Stimulated activated CD8-positive, alpha-beta memory T cell treated with anti-CD3 and anti-CD28 coated beads, Interleukin-7, amount 100 ng/mL, for 4 hours (primary cell): ENCODE measurements at places on chromosomes 6 and 20.
A peak's percentile ranks its signal among the peaks of the same experiment; 100 is the strongest.

DNA sequence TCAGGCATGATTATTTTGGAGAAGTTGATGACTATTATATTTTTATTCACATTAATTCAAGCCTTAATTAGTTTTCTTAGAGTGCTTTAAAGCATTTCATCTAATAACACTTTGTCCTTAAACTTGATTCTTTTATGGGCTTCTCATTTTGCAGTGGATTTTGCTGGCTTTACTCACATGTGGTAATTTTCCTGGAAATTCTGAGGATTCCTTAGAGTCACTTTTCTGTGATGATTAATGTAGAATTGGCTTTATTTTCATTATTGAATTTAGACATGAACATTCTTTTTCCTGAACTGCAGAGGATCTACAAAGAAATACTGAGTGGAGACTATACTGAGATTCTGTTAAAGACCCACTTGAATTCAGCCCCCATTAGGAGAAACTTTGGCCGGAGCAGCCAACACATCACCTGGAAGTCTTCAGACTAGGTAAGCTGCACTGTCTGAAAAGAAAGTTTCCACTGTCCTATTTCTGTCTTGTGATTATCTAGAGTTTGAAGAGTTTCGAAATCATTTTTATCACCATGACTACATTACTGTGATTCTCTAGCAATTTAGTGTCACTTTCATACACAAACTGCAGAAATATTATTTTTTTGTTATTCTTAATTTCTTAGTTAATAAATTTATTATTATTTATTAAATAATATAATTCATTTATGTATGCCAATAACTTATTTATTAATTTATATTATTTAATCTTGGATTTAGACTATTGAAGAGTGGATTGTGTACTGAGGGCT, 1.9 kb downstream of the RFPL4B start:
- DNase-seq = no peak

DNA sequence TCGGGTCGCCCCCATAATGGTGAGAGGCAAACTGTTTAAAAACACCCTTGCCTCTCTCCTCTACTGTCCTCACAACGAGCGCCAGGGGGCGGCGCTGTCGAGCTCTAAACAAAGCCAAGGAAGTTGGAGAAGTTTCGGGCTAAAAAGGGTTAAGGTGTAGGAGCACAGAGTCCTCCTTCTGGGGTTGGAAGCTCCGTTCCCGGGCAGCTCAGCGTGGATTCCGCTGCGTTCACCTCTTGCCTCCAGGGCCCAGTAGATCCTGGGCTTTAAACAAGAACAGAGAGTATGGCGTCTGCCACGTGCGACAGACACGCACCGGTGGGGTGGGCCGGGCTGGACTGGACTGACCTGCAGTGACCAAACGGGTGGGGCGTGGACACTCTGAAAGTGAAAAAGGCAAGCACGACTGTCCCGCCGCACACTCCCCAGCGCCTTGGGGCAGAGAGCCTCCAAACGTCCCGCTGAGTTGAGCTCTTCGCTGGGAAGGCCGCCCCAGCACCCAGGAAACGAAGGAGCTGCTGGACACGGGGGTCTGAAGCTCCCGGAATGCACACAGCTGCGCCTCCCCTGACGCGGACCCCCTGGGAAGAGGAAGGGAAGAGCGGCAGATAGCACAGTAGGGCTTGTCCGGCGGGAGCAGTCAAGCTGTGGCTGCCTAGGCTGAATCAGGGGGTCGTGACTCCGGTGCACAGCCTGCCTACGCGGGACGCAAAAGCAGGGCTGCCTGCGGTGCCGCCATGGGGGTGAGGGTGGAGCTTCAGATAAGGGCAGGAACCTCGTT, 1.6 kb upstream of the THBD start:
- no peak for DNase-seq

DNA sequence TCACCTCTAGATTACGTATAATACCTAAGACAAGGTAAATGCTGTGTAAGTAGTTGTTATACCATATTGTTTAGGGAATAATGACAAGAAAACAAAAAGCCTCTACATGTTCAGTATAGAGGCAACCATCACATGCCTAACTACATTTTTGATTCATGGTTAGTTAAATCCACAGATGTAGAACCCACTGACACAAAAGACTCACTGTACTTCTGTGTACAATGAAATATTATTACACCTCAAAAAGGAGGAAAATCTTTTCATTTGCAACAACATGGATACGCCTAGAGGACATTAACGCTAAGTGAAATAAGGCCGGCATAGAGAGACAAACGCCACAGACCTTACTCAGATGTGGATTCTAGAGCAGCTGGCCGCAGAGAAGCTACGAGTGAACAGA, 50.5 kb downstream of the NINL start:
- no peak for DNase-seq

GRCh38 chr6:53437557-53438202, 88.9 kb upstream of the ELOVL5 start:
- no peak for DNase-seq

- DNase-seq = no peak
These were observed 123.9 kb downstream of the COL12A1 start for GRCh38 chr6:75081921-75082320.

GRCh38 chr6:138371452-138371711, 6.3 kb upstream of the SMIM28 start:
- DNase-seq = no peak

- DNase-seq = no peak
These were observed 283.1 kb downstream of the UTRN start for GRCh38 chr6:144568241-144568640.

GRCh38 chr6:15194453-15194852, 51.4 kb upstream of the JARID2 start:
- no peak for DNase-seq

DNA sequence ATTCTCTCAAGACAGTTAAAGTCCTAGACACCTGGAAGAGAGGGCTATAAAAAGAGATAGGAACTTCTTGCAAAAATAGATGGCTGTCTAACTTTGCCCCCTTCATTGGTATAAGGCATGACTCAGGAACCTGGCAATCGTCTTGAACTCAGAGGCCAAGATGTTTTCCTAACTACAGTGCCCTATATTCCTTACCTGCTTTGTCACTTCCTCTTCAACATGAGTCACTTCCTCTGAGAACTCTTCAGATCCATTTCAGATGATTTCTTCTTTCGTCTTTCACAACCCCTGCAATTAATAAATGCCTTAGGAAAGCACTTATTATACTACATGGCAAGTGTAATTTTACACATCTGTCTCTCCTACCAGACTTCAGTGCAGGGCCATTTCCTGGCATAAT, 83.5 kb downstream of the HAO1 start:
- no peak for DNase-seq

- no peak for DNase-seq
These were observed 188.3 kb downstream of the QKI start for GRCh38 chr6:163602851-163603250.

DNA sequence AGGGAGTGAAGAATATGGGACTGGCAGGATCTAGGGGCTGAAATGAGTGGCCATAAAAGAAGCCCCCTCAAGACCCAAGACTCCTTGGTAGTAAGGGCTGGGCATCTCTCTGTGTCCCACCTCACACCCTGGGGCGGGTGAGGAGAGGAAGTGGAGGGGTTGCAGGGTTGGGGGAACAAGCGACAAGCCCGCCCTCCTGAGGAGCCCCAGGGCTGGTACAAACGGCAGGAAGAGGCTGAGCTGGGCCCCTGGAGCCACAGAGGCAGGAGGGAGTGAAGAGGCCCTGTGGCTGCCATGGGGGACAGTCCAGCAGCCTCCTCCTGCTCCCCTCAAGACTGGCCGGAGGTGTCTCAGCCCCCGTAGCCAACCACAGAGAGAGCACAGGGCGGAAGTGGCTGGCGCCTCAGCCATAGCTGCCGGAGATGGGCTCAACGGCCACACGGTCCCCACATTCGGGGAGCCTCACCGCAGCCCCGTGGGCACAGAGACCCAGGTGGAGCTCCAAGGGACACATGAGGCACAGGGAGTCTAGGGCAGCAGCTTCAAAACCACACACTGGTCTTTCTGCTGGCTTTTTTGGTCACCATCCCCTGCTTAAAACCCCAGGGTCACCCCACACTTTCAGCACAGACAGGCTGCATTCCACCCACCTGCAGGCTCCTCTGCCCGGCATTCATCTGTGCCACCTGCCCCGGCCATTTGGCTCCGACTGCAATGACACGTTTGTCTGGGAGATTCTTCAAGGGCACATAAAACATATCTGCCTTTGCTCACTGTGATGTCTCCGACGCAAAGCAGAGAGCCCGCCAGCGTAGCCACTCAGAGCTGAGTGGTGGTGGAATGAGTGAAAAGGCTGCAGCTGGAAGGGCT, 524 bp downstream of the C20orf203 start:
- DNase-seq = no peak

GRCh38 chr6:37008484-37009465, 3.3 kb downstream of the FGD2 start:
- DNase-seq = no peak

- no peak for DNase-seq
These were observed 25.6 kb downstream of the ARHGAP18 start for GRCh38 chr6:129684323-129684884.

DNA sequence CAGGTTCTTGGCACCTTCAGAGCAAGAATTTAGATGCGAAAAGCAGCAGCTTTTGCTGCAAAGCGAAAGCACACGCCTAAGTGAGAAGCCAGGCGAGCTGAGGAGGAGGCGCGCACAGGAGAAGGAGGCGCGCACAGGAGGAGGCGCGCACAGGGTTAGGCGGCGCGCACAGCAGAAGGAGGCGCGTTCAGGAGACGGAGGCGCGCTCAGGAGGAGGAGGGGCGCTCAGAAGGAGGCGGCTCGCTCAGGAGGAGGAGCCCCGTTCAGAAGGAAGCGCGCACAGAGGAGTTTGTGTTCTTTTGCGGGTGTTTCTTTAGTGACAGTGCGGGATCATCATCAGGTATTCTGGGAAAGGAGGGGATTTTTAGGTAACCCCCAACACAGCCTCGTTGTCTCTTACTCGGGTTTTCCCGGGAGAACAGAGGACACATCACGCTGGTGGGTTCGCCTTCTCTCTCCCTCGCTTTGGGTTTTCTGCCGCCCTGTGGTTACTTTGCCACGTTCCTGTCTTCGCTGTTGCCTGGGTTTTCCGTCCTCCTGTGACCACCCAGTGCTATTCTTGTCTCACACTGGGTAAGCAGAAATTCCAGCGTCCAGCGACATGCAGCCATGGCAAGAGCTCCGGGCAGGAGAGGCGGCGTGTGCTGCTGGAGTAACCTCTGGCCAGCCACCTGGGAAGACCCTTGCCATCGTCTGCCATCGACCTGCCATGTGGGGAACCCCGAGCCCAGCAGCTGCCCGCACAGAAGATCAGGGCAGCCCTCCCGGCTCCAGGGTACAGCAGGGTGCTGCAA, 47.0 kb downstream of the WDR27 start:
- DNase-seq = peak; percentile 40

DNA sequence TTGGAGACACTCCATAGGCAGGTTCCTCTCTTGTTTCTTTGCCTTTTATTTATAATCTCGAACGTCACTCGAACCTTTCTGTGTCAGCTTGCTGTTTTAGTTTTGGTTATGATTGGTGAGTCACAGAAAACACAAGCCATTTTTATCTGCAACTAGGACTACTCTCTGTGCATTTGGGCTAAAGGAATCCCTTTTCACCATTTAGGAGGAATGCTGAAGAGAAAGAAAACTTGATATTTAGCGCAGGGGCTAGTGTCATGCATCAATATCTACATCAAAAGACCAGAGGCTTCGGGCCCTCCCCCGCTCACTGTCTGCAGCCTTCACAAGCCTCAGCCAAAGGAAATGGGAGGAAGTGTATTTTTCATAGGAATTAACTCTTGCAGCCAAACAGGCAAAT, 507.8 kb upstream of the CITED2 start:
- DNase-seq = no peak

DNA sequence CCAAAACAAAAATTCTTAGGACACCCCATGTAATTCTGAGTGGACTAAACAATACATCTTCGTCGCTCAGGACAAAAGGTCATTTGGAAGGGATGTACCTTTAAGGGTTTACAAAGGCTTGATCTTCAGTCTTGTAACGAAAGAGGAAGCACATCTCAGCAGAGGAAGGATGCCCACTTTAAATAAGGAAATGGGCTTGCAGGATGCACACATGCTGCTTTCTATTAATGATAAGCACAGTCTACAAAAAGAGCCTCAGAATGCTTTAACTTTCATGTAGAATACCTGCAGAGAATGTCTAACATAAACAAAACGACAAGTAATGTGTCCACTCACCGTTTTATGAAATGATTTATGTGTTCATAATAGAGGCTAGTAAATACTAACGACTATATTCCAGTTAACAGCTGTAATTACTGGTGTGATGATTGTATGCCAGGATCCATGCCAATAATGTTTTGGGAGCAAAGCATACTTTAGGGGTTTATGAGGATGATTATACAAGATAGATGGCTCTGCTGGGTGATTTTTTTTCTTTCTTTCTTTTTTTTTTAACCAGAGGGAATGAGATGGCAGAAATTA, 216.9 kb downstream of the GMDS start:
- DNase-seq = no peak

DNA sequence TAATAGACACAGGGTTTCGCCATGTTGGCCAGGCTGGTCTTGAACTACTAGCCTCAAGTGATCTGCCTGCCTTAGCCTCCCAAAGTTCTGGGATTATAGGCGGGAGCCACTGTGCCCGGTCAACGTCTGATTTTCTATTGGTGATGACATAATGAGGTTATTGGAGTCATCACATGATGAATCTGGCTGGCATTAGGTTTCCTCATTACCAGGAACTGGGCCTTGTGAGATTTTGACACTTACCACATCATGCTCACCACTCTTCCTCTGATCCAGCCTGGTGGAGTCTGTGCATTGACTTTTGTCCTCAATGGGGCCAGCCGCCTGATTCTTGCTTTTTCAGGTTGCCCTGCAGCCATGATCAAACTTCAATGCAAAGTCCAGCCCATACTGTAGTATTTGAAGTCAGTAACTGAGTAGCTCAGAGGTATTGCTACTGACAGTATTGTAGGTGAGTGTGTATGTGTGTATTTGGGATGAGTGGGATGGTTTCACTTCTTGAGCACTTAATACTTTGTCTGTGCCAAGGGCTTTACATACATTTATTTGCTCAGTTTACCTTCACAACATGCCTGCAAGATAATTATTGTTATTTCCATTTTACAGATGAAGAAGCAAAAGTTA, 16.0 kb downstream of the ANKS1A start:
- DNase-seq = no peak

DNA sequence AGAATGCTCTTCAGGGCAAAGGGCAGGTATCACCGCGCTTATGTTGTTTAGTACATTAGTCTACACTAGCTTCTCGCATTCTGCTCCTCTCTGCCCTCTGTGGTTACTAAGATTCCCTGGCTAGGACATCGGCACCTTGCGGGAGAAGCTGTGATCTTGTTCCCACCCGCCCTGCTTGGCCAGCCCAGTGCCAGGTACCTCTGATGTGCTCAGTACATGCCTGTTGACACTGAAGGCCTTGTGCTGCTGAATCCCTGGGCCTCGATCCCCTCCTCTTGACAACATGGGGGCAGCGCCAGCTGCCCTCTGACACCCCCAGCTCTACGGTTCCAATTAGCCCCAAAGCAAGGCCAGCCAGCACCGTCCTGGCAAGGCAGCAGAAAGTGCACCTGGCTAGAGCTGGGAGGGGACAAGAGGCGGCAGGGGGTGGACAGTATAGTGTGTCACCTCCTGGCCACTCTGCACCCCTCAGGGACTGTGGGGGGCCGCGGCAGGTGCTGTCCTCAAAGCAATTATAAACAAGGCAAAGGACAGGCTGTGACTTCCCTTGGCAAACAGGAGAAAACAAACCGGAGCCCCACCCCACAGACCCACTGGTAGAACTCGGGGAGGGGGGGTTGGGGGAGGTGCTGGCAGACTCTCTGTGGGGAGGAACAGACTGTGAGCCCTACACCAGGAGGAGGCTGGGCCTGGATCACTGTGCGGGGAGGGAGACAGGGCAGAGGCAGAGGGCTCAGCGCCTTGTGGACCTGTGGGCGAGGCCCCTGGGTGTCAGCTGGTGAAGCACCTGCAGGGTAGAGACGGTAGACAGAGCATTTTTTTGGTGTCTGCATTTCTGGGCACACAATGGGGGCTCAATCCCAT, 7.1 kb downstream of the TFEB start:
- no peak for DNase-seq
